ENCODE measurements at places on chromosomes 6 and 20. TPM values are rescaled to one million over a fixed set of nuclear protein-coding genes. Genes with fewer than 3 reads are reported as not detected.

DNA sequence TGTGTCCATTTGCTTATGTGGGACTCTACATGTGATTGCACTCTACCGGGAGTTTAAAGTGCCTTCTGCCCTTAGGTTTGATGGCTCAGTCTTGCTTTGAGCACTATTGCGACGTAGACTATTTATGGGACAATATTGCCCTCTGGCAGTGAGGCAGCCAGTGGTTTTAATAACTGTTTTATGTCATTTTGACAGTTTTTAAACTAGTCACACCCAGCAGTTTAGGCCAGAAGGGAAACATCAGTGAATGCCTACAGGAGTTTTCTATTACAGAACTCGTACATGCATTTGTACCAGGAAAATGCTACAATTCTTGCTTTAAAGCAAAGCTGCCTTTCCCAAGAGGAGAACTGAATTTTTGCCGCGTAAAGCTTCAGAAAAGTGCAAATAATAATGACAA, 813.7 kb downstream of the KIF16B start:
- no peak for DNase-seq

DNA sequence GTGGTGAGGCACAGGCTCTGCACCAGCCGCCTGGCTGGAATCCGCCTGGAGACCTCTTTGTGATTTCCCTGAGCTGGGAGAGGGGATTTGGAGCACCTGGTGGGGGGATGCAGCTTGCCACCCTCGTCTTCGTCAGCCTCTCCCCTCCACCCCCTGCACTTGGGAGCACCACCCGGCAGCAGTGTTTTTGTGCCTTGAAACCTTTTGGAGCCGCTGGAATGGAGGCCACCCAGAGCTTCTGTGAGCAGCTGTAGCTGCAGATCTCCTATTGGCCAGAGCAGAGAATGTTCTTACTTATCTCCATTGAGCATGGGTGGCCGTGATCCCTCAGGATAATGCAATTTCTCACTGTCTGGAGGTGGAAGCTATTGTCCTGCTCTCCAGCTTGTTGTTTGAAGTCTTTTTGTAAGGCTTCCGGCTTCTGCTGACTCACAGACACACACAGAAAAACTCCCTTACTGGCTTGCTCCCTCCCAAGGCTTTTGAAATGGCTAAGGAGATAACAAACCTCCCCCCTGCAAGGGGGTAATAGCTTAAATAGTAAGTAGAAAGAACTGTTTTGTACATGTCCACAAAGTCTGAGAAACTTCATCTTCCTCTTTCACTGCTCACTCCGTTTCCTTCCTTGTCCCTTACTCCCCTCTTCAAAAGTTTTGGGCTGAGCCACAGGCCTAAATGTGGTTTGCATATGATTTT, 271.2 kb downstream of the PRL start:
- DNase-seq: peak; percentile 85

GRCh38 chr6:104477569-104477968, 382.1 kb downstream of the HACE1 start:
- DNase-seq: no peak

DNA sequence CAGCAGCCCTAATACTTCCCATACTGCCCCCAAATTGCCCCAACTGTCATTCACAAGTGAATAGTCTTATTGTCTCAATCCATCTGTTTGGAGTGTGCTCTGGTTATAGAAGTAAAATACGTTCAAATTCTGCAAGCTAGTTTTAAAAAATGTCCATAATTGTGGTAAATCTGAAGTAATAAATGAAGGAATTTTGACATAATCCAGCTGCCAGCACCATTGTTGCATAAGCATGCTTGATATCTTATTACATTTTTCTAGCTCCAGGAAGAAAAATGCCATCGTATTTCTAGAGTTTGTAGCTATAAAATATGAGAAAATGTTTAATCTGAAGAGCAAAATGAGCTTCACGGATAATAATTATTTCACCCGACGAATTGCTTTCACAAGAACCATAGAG, 664.7 kb downstream of the RFPL4B start:
- no peak for DNase-seq

DNA sequence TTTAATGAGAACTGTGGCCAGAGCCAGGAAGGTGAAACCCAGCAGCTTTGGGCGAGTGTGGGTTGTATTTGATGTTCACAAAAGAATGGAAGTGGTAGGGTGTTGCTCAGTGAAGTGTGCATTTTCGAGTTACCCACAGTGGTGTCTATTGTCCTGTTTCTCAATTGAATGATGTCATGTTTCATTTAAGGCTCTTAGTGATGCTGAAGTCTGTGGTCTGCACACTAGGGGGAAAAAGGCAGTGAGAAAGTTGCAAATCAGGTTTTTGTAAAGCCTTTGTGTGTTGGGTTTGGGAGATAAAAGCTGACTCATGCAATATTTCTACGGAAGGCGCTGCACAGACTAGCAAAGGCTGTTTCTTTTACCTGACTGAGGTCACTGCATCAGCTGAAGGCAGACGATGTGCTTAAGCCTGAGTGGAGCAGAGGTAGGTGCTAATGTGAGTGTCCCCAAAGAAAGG, 121.1 kb downstream of the PLEKHG1 start:
- DNase-seq: no peak

DNA sequence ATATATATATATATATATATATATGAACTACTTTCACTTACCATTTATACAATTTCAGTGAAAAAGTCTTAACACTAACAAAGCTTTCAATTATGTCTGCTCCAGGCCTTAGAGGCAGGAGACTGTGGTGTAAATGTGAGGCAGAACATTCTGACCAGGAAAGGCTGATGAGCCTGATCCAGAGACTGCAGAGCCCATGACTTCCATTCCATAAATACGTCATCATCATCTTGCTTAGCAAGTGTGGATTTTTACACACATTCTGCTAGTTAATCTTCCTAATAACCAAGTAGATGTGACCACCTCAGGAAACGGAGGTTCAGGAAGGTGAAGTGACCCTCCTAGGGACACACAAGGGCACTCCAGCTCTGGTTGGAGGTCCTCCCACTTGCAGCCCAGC, 14.9 kb downstream of the TRERF1 start:
- no peak for DNase-seq

- peak; percentile 20 for DNase-seq
Observed at GRCh38 chr20:62010551-62011402, 54.9 kb downstream of the TAF4 start.

DNA sequence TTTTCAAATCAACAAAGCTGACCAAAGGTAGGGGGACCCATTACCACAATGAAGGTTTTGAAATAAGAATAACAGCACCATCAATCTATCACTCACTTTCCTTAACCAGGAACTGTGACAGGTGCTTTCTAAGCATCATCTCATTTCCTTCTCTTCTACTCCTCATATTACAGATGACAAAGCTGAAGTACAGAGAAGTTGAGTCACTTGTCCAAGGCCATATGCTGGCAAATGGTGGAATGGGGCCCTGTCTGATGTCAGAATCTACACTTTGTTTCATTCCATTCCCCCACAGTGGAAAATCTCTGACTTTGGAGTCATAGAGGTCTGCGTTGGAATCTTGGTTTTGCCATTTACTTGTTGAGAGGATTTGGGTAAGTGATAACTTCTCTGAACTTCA, 222.5 kb upstream of the LRFN2 start:
- DNase-seq: no peak

DNA sequence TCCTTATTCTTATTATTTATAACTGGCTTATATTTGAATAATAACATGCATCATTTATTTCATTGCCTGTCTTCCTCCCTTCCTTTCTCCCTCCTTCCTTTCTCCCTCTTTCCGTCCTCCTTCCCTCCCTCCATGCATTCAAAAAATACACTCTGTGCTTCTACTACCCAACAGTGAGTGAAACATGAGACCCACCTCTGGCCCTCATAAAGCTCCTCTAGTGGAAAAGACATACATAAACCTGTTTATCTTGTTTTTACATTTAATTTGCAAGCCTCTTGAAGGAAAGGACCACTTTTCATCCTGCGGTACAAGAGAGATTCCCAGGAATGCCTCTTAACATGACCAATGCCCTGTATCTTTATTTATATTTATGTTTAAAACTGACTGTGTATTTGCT, 21.8 kb upstream of the ISM1 start:
- no peak for DNase-seq

DNA sequence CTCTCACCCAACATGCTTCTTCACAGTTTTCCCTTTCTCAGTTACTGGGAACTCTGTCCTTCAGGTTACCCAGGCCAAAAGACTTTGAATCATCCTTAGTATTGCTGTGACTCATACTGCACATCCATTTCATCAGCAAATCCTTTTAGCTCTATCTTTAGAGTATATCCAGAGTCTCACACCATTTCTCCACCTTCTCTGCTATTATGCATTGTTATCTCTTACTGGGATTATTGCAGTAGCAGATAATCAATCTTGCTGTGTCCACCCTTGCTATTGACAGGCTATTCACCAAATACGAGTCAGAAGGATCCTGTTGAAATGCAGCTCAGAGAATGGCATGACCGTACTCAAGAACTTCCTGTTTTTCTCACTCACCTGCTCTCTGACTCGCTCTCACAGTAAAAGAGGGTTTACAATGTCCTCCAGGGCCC, 57.3 kb downstream of the BCKDHB start:
- DNase-seq: peak; percentile 6

- no peak for DNase-seq
Observed at GRCh38 chr6:146026873-146027272, 2.0 kb upstream of the GRM1 start.

DNA sequence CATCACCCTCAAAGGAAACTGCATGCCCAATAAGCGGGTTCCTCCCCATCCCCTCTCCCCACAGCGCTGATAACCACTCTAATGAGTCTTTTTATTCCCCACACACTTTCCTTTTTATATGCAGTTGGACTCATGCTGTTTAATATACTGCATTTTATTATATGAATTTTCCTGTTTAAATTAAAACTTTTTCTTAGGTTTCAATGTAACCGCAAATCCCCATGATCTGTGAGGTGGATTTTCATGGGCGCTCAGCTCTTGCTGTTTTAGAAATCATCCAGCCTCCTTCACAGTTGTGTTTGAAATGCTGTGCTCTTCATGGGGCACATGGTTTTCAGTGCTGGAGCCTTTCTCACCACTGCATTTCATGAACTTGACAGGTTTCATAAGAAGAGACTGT, 165.1 kb upstream of the LAMP5 start:
- DNase-seq: no peak

DNA sequence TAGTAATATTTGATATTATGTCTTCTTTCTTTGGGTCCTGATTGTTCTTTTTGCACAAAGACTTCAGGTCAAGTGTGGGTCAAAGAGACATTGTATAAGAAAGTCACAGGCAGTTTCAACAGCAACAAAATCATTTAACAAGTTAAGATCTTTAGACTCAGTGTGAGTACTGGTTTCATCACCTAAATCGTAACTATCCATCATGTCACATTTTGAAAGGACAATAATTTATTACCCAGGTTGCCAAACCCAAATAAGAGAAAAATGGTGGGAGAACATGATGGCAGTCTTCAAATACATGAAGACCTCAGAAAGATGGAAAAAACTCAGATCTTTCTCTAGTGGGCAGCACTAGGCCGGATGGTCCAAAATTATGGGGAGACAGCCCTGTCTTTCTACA, 55.5 kb upstream of the BCLAF1 start:
- no peak for DNase-seq

GRCh38 chr6:90251295-90251992, 45.2 kb downstream of the BACH2 start:
- no peak for DNase-seq

GRCh38 chr6:163830641-163831040, 416.1 kb downstream of the QKI start:
- DNase-seq: no peak

- no peak for DNase-seq
Observed at GRCh38 chr6:70059039-70059719, 192.8 kb downstream of the COL19A1 start.

DNA sequence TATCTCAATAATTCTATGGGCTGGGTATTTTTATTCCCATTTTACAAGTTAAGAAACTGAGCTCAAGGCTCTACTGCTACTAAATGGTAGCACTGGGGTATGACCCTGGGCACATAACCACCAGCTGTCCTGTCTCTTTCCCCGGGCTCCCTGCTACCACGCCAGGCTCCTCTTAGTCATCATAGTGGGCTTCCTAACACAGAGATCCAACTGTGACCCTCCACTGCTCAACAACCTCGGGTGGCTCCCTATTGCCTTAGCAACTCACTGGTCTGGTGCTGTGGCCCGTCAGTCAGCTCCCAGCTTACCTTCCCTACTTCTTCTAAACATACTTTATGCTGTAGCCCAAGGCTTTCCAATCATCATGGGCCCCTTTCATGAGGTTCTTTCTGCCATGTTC, 4.5 kb downstream of the KIAA1755 start:
- no peak for DNase-seq

DNA sequence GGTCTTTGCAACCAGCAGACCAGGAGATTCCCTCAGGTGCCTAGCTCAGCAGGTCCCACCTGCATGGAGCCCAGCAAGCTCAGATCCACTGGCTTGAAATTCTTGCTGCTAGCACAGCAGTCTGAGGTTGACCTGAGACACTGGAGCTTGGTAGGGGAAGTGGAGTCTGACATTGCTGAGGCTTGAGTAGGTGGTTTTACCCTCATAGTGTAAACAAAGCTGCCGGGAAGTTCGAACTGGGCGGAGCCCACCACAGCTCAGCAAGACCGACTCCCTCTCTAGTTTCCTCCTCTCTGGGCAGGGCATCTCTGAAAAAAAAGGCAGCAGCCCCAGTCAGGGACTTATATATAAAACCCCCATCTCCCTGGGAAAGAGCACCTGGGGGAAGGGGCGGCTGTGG, 34.3 kb downstream of the PRSS35 start:
- peak; percentile 14 for DNase-seq

GRCh38 chr20:36344517-36345132, 38.5 kb downstream of the DLGAP4 start:
- DNase-seq: no peak

TFAP2D gene
- not detected for polyA plus RNA-seq

RFX6 gene
- not detected for polyA plus RNA-seq

CPNE5 gene
- 0.47 TPM for polyA plus RNA-seq

TNXB gene
- polyA plus RNA-seq: not detected

TPMT gene
- 5.1 TPM for polyA plus RNA-seq

POM121L2 gene
- not detected for polyA plus RNA-seq

ABCC10 gene
- 10.2 TPM for polyA plus RNA-seq

CDSN gene
- not detected for polyA plus RNA-seq

EPPIN gene
- not detected for polyA plus RNA-seq

OR2B6 gene
- polyA plus RNA-seq: not detected

CDK5RAP1 gene
- 65.0 TPM for polyA plus RNA-seq

ZNF76 gene
- polyA plus RNA-seq: 9.6 TPM

ADAM33 gene
- not detected for polyA plus RNA-seq

SLC17A2 gene
- not detected for polyA plus RNA-seq

ADRM1 gene
- polyA plus RNA-seq: 81.5 TPM

ZNF292 gene
- 7.7 TPM for polyA plus RNA-seq

VNN1 gene
- 61.2 TPM for polyA plus RNA-seq

TFAP2B gene
- polyA plus RNA-seq: not detected

KCNQ2 gene
- not detected for polyA plus RNA-seq

KCNS1 gene
- polyA plus RNA-seq: 0.23 TPM

All from CD14-positive monocyte (primary cell).